ENCODE measurements at places on chromosomes 16 and 17.

GRCh38 chr17:17499402-17500145 lies 3.4 kb upstream of the RASD1 start:
- DNase-seq = no peak

GRCh38 chr16:86966777-86967176 lies 350.4 kb downstream of the C16orf95 start:
- DNase-seq = no peak

DNA sequence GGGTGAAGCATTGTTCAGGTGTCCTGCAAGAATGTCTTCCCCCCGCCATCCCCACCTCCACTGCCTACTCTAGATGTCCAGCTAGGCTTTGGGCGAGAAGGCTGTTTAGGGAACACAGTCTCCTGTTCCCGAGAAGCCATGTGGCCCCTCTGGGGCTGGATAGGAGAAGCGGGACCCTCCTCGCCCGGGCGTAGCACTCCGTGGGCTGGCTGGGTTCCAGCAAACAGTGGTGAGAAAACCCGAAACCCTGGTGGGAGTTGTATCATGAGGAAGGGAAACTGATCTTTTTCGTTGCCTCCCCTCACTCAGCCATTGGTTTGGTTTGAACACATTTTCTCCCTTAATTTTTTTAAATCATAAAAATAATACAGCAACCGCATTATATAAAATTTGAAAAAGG lies 56.6 kb downstream of the IRF8 start:
- DNase-seq = no peak

DNA sequence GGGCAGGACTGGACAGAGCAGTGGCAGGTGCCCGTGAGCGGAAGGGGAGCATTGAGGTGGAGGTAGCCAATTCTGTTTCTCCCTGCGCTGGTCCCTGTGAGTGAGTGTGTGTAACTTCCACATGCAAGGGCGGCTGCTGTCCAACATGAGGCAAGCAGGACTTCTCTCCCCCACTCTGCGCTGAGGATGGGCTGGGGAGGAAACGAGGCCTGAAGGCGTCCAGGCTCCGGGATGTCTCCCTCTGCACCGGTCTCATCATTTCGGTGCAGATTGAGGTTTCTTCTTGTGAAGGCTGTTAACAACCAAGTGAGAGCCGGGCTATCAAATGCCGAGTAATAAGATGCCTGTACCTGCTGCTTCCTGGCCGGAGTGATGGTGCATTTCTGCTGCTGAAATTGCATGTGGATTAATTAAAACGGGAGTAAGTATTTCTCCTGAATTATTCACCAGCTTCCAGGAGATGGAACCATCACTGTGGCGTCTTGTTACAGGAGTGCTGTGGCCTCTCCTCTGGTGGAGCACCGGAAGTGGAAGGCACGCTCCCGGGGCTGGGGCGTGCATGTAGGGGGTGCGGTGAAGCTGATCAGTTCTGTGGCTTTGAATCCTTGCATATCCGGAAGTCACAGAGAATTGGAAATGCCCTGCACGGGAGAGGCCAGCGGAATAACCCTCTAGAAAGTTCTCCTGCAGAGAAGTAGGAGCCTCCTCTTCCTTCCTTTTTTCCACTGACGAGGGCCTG lies 41.7 kb upstream of the MGAT5B start:
- DNase-seq = no peak

GRCh38 chr17:75774471-75774990 lies 9.5 kb upstream of the GALK1 start:
- DNase-seq = no peak

DNA sequence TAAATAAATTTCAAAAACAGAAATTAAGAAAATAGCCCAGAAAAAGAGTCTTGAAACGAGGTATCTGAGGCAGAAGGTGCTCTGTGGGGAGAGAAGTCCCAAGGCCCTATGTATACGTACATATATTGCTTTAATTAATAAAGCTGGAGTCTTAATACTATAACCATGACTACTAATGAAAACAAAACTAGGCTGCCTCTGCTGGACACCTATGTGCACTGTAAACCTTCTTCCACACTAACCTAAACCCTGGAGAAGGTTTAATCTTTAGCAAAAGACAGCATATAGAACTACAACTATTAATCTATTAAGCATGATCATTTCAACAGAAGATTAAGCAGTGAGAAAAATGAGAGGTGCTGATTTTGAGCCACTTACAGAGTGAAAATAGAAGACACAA lies 153.9 kb upstream of the C17orf78 start:
- DNase-seq = no peak

DNA sequence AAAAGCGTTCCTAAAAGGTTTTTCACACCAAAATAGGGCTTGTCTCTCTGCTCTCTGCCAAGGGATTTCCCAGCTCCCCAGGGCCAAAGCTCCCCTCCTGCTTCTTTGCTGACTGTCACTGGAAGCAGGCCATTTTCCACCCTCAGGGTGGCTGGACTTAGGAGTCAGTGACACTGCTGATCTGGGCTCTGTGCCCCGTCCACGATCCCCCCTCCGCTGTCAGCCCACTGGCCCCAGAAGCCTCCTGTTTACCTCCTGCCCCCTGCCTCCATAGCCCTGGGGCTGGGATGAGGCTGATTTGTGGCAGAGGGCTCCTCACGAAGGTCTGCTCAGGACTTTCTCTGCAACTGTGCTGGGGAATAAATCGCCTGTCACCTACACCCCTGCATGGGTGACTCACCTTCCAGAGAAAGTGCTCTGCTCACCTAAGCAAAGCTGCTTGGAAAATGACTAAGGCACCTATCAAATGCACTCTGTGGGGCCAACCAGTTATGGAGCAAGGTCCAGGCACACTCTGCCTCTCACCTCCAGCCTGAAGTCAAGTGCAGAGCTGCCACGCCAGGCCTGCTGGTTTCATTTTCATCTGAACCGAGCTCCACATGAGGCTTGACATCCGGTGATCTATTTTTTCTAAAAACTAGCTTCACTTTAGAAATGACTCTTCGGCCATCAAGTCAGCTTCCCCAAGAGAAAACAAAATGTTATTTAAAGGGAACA lies 4.9 kb downstream of the MAP3K14 start:
- no peak for DNase-seq

DNA sequence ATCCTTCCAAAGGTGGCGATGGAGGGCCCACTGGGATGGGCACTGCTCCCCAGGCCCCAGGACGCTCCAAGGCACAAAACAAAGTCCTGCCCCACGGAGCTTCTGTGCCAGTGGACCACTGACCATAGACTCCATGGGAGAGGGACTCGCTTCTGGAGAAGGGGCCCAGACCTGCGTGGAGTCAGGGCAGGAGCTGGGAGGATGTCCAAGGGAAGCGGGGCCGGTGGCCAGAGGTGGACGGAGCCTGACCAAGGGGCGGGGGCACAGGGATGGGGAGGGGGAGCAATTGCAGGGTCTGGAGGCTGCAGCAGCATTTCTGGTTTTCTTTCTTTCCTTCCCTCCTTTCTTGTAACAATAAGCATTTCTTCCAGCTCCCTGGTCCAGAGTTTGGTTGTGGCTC lies 14.1 kb downstream of the KCNJ12 start:
- no peak for DNase-seq

- no peak for DNase-seq
These were observed 910 bp downstream of the WBP2 start for GRCh38 chr17:75854101-75854748.

DNA sequence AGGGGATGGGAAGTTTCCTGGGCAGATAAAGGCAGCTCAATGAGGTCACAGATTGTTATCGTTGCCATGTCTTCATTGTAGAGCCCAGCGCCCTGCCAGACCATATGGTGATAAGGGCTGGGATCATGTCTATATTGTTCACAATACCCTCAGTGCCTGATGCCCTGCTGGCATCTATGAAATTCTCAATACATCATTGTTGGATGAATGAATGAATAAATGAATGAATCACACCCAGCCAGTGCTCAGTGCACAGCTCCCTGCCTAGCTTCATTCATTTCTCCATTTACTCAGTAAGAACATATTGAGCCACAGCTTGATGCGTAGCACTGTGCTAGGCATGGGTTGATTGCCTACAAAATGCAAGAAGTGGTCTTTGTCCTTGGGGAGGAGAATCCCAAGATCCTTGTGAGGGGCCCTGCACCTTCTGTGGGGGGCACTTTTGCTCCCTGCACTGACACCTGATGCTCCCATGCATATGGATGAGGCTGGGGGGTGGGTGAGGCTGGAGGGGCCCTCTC lies 29.7 kb downstream of the MRC2 start:
- DNase-seq = no peak

DNA sequence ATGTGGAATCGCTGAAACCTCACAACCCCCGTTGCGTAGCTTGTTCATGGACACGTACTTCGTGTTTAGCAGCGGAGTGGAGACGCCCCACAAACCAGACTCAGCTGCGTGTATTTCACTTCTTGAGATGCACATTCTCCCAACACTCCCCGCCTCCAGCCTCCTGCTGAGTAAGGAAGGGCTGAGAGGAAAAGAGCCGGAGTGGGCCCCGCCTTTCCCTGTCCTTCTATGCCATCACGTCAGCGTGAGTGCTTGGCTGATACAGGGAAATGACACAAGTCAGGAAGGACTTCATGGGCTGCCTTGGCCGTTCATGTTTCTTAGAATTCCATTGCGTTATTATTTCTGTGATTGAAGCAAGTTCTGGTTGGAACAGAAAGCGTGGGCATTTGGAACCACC lies 68.6 kb upstream of the CBX4 start:
- no peak for DNase-seq

DNA sequence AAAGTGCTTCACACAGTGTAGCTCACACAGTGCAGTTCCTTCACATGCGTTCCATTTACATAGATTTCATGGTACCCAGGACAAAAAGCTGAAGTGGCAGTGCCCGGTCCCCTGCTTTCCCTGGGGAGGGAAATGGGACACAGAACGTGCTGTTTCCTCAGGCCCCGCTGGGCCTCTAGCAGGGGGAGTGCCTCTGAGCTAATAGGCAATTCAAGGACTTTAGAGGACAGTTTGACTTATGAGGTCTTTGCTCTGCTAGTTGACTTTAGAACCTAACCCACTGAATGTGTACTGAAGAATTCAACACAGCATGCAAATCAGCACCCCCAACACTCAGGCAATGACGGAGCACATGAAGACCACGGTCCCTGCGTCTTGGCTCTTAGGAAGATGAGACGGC lies 6.8 kb downstream of the CDIP1 start:
- DNase-seq = no peak

- no peak for DNase-seq
These were observed 344 bp downstream of the PSME3IP1 start for GRCh38 chr16:57185446-57185944.

GRCh38 chr17:76473541-76473985 lies 6.2 kb downstream of the AANAT start:
- DNase-seq = no peak

GRCh38 chr16:167122-167690 lies 1.4 kb downstream of the HBM start:
- DNase-seq = no peak

GRCh38 chr16:26727848-26728247 lies 338.9 kb upstream of the C16orf82 start:
- DNase-seq = no peak
